ENCODE measurements at places on chromosomes 11 and 22.

DNA sequence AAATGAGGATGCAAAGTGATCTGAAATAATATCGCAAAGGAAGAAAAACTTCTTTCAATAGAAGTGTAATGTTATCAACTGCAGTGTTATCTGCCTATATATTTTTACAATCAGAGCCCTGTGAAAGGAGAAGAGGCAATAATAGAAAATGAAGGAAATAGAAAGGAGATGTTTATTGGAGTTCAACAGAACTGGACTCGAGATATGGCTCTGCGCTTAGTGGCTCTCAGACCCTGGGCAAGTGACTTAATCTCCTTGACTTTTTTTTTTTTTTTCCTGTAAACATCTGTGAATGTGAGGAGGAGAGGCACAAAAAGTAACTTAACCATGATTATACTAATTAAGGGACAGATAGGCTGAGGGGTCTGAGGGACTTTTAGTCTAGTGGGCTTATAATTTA, 18.9 kb downstream of the CNTF start:
- DNase-seq: no peak

GRCh38 chr22:26707581-26707980, 50.2 kb downstream of the MIAT start:
- no peak for DNase-seq

DNA sequence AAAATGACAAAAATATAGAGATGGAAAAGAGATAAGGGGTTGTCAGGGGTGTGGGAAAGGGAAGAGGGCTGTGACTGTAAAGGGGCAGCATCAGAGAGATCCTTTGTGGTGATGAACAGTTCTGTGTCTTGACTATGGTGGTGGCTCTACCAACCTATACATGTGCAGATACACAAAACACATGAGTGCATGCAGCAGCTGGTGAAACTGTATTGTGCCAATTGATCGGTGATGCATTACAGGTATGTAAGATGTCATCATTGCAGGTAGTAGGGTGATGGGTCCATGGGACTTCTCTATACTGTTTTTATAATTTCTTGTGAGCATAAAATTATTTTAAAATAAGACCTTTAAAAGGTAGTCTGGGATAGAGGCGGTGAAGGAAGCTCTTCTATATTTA, 24.1 kb upstream of the ZDHHC13 start:
- no peak for DNase-seq

DNA sequence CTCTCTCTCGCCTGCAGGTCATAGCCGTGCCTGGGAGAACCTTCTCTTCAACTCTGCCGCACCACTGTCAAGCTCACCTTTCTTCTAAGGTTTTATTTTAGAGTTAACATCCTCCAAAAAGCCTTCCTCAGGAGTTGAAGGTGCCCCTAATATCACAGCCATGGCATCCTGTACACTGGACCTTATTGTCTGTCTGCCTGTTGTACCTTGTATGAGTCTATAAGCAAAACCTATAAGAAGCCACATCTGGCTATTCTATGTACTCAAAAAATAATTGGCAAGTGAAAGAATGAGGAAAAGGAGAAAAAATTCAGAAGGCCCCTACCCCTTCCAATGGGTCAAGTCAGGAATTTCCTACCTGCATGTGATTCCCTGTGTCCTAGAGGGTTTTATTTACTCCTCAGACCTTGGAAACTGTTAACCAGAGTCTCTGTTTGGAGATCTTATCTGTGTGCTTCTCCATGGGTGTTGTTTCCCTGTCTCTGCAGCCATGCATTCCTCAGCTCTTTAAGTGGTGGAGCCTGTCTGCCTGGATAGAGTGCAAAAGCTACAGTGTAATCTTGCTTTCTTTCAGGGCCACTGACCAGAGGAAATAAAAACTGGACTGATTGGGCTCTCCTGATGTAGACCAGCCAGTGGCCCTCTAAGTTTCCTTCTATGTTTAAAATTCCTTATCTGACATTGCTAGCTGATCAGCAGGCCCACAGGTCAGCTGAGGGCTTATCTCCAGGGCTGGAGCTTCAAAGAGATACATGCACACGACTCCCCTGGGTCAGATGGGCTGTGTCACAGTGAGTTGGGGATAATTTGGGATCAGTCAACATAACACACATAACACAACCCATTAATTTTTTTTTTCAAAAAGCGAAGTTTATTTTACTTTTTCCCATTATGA, 37.6 kb upstream of the TMEM135 start:
- no peak for DNase-seq

- DNase-seq: peak; percentile 44
Observed at GRCh38 chr11:9263840-9264315, 1.3 kb downstream of the DENND5A start.

DNA sequence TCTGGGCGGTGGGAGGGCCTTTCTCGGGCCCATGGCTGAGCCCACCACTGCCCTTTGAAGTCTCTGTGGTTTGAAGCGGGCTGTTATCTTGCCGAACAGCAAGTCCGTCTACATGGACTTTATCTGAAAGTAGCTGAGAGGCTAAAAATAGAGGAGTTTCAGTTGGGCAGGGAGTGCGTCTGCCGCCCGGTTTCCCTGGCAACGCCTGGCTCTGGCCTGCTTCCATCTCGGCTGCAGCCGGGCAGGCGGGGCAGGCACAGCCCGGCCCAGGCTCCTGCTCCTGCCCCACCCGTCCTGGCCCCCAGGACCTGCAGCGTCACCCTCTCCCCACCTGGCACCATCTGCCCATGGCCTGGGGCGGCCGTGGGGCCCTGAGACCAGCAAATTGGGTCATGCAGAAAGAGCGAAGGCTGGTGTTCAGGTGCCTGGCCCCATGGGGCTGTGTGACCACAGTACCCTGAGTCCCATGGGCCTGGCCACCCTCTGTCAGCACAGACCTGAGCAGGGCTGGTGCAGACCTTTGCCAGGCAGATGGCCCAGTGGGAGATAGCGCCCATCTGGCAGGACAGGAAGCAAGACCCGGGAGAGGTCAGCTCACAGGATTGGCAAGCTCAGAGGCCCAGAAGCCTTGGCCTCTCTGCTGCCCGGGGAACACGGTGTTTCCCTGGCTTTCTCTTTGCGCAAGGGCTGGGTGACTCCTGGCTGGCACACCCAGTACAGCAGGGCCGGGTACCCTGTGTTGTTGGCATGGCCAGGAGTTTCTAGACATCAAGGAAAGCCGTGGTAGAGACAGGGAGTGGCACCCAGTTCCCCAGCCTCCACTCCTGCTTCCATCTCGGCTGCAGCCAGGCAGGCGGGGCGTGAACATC, 79.1 kb upstream of the KCNQ1OT1 start:
- no peak for DNase-seq

GRCh38 chr22:41833369-41834004, 582 bp downstream of the SREBF2 start:
- peak; percentile 19 for DNase-seq

DNA sequence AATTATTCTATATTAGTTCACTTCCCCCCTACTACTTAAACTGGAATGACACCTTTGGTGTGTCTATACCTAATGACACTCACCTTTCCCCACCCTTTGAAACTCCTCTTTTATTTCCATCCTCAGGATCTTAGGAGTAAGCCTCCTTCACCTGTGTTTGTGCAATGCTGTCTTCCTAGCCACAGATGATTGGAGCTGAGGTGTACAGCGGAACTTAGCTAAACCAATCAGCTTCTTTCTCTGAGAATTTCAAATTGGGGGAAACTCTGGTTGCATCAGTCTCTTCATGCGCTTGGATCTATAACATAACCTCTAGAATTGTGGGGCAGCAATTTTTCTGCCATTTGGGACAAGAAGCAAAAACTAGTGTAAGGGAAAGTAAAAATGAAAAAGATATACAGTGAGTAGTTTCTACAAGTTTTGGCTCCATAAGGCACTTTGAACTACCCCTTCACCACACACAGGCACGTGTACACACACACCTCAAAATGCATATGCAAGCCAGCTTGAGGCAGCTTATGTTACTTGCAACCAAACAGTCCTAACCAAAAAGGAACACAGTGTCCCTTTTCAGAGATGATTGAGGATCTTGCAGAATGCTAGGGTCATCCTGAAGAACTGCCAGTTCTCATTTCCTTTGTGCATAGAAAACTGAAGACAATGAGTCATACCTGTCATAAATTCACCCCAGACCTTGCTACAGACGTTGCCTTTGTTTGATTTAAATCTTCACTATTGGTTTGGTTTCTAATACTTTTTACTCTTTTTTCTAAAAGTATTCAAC, 36.0 kb upstream of the LDLRAD3 start:
- no peak for DNase-seq

DNA sequence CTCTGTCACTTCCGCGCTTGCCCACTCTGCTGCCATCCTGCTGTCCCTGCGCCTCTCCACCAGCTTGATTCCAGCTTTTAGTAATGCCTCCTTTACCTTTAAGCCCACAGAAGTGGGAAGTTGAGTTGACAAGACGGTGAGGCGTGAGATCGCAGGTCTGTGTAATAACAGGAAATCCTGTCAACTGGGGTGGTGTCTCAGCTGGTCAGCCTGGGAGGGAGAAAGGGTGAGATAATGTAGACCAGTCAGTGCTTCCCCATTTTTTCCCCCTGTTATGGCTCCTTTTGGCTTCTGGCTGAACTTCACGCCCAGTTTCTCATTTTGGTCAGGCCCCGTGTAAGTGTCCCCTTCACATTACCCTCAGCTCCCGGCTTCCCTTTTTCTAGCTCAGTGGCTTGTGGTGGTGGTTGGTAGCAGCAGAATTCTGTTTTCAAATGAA, 98.9 kb downstream of the TRAF6 start:
- no peak for DNase-seq

- no peak for DNase-seq
Observed at GRCh38 chr11:122137078-122137793, 21.2 kb upstream of the BLID start.

DNA sequence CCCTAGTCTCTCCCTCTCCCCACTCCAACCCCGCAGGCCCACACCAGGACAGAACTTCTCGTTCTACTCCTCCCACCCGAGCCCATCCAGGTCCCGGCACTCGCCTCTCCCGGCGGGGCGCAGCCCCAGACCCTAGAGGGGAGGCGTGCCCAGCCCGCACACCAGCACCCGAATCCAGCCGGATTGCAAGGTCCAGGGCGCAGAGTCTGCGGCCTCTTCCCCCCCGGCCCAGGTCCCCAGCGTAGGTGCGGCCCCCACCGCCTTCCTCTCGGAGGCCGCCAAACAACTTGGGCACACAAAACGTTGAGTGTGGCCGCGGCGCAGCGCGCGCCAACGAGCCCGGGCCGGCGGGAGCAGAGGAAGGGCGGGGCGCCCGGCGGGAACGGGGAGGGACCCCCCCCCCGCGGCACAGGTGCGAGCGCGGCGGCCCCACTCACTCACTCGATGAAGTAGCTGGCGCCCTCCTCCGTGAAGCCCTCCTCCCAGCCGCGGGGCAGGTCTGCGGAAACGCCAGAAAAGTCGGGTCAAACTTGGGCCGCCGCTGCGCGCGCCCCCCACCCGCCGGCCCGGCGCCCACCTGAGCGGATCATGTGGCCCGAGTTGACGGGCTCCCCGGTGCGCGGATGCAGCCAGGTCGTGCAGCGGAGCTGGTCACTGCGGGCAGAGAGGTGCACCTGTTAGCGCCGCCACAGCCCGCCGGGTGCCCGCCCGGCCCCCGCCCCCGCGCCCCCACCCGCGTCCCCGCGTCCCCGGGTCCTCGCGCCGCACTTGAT, 480 bp downstream of the PLEKHA7 start:
- DNase-seq: no peak

All from stimulated activated CD4-positive, alpha-beta T cell treated with anti-CD3 and anti-CD28 coated beads, Interleukin-15, amount 100 ng/mL, for 48 hours (primary cell).